Activated CD4-positive, alpha-beta memory T cell treated with anti-CD3 and anti-CD28 coated beads for 36 hours (primary cell): ENCODE measurements at places on chromosomes 11 and 22.

DNA sequence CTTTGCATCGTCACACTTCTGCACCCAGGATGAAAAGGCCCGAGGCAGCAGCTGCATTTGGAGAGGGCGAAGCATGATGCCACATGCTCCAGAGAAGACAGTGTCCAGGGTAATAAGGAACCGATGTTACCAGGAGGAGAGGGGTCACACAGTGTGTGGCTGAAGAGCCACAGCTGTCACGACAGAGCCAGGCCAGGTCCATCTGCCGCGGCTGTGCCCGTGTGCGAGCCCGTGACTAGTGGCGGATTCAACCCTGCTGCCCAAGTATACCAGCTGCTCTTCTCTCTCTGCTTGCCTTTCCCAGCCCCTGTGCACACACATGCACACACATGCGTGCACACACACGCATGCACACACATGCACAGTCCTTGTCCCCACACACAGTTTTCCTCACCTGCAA is 1432.5 kb downstream of the BRD1 start:
- no peak for DNase-seq

- DNase-seq, result no peak
Observed at GRCh38 chr11:120326228-120326627, 1.1 kb downstream of the TLCD5 start.

DNA sequence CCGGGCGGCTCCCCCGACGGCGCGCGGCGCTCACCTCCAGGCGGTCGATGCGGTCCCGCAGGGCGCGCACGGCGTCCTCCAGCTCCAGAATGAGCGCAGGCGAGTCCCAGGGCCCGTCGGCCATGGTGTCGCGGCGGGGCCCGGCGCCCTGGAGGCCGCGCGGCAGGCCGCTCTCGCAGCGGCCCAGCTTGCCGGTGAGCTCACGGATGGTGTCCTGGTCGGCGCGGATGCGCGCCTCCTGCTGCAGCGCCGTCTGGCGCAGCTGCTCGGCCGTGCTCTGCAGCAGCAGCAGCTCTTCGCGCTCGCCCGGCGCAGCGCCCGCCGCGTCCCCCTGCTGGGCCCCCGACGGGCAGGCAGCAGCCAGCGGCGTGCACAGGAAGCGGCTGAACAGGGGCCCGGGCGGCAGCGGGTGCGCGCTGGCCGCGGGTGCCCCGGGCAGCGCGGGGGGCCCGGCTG is 599 bp downstream of the NPTXR start:
- DNase-seq, result peak; percentile 72

GRCh38 chr11:13663631-13664071 is 4.8 kb upstream of the FAR1 start:
- no peak for DNase-seq
